Mesothelial cell of epicardium (in vitro differentiated cells): ENCODE measurements at places on chromosomes 7 and 10.

DNA sequence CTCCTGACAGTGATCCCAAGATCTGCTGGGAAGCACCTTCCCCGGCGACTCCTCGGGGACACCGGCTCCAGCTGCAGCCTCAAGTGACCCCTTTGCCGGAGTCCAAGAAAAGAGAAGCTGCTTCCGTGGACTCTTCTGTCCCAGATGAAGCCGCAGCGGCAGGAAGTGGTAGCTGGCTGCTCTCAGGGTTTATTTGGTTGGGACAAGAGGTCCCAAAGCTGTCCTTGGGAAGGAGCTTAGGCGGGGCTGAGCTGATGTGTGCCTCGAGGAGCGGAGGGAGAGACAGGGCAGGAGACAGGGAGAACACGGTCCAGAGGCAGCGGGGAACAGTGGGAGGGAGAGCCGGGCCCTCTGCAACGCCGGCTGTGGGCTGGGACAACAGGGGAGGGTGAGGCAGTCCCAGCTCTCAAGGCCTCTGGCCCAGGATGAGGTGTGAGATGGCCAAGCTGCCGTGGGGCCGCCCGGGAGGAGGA, 13.1 kb upstream of the FAM20C start:
- H3K4me3 ChIP-seq, result no peak overlapping the region
- H3K27me3 ChIP-seq, result peaks cover 22% of the 10 kb centered on the region
- H3K4me1 ChIP-seq, result peaks cover 5% of the 10 kb centered on the region
- no peak overlapping the region for H3K27ac ChIP-seq

DNA sequence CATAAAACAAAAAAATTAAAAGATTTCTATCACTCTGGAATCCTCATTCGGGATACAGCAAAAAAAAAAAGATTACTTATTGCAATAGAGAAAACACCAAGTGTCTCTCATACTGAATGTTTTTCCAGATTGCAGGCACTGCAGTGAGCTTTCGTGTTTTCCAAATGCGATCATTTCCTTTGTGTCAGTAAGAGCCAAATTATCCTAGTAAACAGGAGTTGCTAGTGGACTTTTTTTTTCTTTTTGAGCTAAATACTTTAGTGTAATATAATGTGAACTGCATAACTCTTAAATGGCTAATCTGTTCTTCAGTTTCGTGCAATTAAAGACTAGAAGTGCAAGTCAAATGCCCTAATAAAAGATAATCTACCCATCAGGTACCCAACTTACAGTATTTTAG, 44.4 kb upstream of the TOMM7 start:
- H3K4me3 ChIP-seq, result no peak overlapping the region
- no peaks in the 10 kb centered on the region for H3K4me1 ChIP-seq
- no peak for DNase-seq
- H3K36me3 ChIP-seq, result no peaks in the 10 kb centered on the region

- DNase-seq, result no peak
- H3K4me1 ChIP-seq, result no peaks in the 10 kb centered on the region
- H3K4me3 ChIP-seq, result no peak overlapping the region
- H3K36me3 ChIP-seq, result peaks cover 60% of the 10 kb centered on the region
Measured at GRCh38 chr7:44695756-44696155, 52.9 kb upstream of the ZMIZ2 start.

DNA sequence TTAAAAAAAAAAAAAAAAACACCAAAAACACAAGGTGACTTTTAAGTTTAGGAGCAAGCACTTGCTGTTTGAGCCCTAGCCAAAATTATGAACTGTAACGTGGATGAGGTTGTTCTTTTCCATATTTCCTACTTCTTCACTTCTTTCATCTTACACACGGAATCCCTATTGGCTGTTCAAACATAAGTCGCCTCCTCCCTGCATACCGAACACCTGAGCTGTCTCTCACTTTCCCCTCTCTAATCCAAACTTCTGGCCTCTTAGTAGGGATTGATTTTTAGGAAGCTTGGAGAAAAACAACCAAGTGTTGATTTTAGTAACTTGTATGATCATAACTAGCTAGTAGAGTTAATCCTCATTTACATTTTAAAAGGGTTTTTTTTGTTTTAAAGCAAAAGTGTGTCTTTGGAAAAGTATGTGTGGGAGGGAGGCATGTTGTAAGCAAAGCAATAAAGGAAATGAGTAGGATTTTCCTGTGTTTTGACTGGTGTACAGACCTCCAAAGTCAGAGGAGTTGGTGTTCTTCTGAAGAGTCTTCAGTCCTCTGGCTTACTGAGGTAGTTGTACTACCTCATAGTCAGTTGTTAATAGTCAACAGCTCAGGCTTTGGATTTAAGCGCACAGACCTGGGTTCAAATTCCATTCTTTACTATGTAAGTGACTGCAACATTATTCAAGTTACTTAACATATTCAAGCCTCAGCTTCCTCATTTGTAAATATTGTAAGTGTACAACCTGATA, 39.3 kb downstream of the RABGEF1 start:
- H3K27ac ChIP-seq, result peak overlapping the region; percentile 50
- no peak for DNase-seq
- peaks cover 10% of the 10 kb centered on the region for H3K4me1 ChIP-seq
- H3K27me3 ChIP-seq, result no peaks in the 10 kb centered on the region

DNA sequence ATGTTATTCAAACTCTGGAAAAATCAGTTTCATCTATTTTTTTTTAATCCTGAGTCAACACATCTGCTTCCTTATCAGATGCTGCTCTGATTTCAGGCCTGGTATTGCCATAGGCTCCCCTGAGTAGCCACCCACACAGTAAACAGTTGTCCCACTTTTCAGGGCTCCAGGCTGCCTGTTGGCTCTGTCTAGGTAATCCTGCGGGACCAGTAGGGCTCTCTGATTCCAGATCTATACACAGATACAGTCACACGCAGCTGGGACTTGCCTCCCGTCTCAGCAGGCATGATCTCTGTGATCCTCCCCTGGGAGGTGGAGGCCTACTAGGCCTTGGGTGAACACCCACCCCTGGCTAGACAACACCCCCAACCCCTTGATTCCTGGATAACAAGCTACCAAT, 206.1 kb downstream of the CREB5 start:
- H3K36me3 ChIP-seq, result no peaks in the 10 kb centered on the region
- peaks cover 22% of the 10 kb centered on the region for H3K4me1 ChIP-seq
- H3K27ac ChIP-seq, result peak overlapping the region; percentile 53
- H3K4me3 ChIP-seq, result no peak overlapping the region
- H3K27me3 ChIP-seq, result peaks cover 1% of the 10 kb centered on the region

DNA sequence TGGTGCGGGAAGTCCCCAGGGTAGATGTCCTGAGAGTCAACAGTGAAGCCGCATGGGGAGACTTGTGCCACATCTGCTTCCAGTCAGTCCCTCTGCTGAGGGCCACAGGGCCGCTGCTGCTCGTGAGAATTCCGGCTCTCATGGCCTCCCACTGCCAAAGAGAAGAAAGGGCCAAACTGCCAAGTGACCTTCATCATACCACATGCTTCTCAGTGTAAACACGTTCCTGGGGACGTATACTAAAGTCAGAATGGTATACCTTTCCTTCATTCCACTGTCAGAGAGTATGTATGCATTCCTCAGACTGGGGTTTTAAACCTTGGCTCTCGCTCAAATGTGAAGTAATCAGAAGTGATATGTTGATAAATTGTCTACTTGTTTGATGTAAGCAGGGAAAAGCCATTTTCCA, 52.8 kb upstream of the SEC61G start:
- no peaks in the 10 kb centered on the region for H3K36me3 ChIP-seq
- H3K4me3 ChIP-seq, result peak overlapping the region; percentile 20
- peaks cover 22% of the 10 kb centered on the region for H3K4me1 ChIP-seq
- H3K27me3 ChIP-seq, result no peaks in the 10 kb centered on the region
- H3K27ac ChIP-seq, result peak overlapping the region; percentile 90

DNA sequence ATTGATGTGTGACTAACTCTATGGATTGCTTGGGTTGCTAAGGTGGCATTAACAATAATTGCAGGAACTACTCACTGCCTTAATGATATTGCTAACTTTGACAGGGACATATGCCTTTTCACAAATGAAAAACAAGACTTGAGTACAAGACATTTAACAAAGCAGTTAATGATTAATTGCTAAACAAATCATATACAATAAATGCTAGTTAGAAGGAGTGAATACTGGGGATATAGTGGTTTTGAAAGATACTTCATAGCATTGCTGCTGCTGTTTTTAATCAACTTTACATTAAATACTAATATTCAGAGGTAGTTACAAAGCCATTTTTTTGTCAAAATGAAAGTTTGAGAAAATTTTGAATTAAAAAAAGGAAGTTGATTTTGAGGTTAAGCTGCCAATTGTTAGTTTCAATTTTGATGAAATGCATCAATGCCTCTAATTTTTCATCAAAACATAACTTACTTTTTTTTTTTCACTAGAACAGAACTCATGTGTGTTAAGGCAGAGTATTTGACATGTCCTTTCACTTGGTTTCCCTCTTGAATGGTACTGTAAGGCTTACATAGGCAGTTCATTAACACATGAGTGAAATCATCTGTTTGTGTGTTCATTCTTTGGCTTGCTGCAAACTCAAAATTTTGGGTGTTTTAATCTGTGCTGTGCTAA, 106.2 kb upstream of the SEMA3D start:
- no peak for DNase-seq
- peaks cover 7% of the 10 kb centered on the region for H3K4me1 ChIP-seq
- H3K36me3 ChIP-seq, result peaks cover 5% of the 10 kb centered on the region
- no peak overlapping the region for H3K27ac ChIP-seq
- no peaks in the 10 kb centered on the region for H3K27me3 ChIP-seq
- no peak overlapping the region for H3K4me3 ChIP-seq

DNA sequence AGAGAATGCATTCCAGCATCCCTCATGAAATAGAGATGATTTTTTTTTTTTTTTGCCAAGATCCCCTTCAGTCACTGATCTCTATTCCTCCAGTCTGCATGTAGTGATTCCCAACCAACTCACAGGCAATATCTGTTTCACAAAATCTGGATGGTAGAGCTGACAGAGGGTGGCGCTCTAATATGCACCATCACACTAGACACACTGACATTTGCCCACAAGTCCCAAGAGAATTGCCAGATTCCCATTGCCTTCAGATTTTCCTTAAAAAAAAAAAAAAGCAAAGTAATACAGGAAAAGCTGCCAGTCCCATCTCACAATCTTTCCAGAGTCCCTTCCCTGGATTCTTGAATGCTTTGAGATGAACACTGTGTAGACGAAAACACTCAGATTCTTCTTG, 301.0 kb downstream of the SORCS1 start:
- DNase-seq, result no peak
- H3K4me3 ChIP-seq, result no peak overlapping the region
- H3K4me1 ChIP-seq, result no peaks in the 10 kb centered on the region
- peaks cover 9% of the 10 kb centered on the region for H3K27me3 ChIP-seq
- H3K27ac ChIP-seq, result no peak overlapping the region

- H3K4me3 ChIP-seq, result no peak overlapping the region
- no peak for DNase-seq
- H3K27me3 ChIP-seq, result no peaks in the 10 kb centered on the region
- H3K4me1 ChIP-seq, result peaks cover 10% of the 10 kb centered on the region
- peaks cover 52% of the 10 kb centered on the region for H3K36me3 ChIP-seq
Measured at GRCh38 chr7:94578614-94579013, 69.0 kb downstream of the CASD1 start.
